Left renal pelvis (tissue), 4 donors: ENCODE measurements at places on chromosomes 16 and 17.

DNA sequence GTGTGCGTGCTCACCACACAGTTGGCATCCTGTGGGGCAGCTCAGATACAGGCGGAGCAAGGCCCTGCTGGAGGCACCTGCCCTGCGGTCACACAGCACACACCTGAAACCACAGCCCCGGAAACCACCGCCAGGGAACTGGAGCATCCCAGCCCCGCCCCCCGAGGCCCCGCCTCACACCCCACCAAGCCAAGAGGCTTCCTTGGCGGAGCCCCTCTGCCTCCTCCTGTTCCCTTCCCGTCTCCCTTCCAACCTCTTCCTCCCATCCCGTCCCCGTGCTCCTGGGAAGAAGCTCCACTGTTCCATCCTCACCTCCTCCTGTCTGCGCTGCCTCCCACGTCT lies 205.5 kb downstream of the NTN1 start:
- DNase-seq = no peak

DNA sequence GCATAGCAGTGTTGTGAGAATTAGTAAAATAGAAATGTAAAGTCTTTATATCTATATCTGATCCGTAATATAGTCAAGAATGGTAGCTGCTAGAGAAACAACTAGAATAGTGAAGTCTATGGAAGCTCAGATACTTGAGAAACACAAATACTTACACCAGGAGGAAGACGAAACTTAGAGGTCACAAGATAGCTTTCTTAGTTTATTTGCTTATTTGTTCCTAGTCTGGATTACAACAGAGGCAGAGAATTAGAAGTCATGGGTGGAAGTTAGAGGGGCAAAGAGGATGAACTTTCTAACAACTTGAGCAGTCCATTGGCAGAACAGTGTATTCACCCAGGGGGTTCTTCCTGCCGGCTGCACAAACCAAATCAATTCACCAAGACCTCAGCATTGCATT lies 13.9 kb downstream of the GNGT2 start:
- no peak for DNase-seq

DNA sequence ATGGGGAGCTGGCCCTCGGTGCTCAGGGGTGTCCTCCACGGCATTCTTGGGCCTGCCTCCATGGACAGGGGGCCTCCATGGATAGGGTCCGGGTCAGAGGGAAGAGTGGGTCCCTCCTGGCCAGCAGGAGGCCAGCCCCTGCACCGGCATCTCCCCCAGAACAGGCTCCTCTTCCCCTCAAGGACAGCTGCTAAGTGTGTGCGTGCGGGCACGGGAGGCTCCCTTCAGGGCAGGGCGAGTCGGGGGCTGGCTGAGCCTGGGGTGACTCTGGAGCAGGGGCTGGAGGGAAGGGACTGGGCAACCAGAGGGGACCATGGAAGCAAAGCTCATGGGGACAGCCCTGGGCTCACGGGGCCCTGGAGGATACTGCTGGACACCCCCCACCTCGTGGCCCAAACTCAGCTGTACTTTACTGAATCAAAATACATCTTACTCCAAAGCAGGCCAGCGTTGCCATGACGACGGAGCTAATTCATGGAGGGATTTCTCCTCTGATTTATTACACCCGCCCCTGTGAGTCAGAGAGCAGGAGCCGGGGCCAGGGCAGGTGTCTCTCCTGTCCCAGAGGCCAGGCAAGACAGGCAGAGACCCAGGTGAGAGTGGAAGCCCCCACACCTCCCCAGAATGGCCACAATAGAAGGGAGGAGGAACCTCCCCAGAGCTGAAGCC lies 2.1 kb downstream of the CASKIN1 start:
- no peak for DNase-seq

DNA sequence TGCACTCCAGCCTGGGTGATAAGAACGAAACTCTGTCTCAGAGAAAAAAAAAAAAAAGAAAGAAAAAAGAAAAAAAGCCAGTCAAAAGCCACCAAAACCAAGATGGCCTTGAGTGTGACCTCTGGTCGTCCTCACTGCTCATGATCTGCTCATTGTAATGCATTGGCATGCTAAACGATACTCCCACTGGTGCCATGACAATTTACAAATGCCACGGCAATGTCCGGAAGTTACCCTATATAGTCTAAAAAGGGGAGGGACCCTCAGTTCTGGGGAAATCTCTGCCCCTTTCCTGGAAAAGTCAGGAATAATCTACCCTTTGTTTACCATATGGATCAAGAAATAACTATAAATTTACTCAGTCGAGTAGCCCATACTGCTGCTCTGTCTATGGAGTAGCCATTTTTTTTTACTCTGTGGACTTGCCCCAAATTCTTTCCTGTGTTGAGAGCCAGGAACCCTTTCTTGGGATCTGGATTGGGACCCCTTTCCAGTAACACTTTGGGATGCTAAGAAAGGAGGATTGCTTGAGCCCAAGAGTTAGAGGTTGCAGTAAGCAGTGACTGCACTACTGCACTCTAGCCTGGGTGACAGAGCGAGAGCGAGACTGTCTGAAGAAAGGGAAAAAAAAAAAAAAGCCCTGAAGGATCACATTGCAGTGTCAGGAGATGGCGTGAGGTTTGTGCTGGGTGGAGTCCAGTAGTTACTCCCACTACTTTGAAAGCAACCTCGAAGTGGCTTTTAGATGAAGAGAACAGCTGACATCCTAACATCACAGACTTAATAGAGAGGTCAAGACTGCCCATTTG lies 3.7 kb upstream of the TMEM231 start:
- no peak for DNase-seq

GRCh38 chr17:46950342-46950996 lies 27.5 kb downstream of the GOSR2 start:
- DNase-seq = no peak

GRCh38 chr17:74605361-74605760 lies 13.3 kb upstream of the CD300LD start:
- no peak for DNase-seq

DNA sequence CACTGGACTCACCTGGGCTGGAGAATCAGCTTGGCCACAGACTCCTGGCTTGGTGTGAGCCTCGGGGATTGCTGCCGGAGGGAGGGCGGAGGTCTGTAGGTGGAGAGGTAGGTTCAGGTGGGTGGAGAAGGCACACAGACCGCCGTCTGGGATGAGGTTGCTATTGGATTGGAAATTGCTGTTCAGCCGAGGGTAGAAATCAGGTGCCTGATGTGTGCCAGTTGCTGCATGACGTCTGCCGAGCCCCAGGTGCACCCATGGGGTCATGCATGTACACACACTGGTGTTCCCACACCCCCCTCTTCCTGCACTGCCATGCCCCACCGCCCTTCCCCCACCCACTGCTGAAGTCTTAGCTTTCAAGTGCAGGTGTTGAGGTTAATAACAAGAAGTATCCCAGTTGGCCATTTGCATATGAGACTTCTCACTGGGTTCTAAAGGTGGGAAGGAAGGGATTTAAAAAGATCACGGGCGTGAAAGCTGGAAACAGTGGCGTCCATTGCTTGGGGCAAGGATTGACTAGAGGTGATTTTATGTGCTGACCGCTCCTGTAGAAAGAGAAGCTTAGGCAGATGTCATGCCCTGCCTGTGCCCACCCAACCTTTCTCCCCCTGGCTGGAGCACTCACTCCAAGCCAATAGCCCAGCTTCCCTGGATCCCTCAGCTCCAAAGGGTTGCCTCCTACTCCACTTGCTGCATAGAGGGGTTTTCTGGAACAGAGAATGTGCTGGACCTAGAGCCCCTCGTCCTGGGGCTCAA lies 193.6 kb downstream of the CCDC182 start:
- DNase-seq = peak; percentile 54

DNA sequence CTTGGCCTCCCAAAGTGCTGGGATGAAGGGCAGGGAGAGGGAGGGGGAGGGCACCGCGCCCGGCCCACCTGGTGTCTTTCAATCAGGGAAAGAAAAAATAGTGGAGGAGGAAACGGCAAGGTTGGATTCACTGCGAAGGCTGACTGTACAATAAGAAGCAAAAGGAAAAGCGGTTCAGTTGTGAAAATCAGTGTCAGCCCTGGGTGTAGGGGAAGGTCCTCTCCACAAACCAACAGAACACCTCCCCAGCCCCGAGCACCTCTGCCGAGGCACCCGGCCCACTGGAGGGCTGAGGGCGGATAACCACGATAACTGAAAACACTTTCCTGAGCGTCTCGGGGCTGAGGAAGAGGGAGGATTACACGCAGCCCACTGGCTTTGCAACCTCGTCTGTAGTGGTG lies 1.4 kb upstream of the SPG7 start:
- no peak for DNase-seq

DNA sequence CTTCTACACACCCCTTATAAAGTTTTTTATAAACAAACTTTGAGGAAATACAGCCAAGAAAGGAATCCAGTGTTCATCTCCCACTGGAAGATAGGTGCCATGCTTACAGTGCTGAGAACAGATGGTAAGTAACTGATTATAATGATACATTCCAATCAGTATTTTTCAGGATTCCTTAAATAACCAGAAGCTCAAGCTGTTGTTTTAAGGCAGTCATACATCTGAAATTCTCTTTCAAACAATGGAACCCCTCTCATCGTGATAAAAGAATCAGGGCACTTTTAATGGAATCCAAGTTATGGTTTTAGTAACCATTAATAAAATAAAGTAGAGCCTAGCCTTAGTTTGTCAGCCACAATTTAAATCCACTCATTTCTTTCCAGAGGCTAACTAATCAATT lies 56.1 kb upstream of the STAC2 start:
- DNase-seq = no peak

DNA sequence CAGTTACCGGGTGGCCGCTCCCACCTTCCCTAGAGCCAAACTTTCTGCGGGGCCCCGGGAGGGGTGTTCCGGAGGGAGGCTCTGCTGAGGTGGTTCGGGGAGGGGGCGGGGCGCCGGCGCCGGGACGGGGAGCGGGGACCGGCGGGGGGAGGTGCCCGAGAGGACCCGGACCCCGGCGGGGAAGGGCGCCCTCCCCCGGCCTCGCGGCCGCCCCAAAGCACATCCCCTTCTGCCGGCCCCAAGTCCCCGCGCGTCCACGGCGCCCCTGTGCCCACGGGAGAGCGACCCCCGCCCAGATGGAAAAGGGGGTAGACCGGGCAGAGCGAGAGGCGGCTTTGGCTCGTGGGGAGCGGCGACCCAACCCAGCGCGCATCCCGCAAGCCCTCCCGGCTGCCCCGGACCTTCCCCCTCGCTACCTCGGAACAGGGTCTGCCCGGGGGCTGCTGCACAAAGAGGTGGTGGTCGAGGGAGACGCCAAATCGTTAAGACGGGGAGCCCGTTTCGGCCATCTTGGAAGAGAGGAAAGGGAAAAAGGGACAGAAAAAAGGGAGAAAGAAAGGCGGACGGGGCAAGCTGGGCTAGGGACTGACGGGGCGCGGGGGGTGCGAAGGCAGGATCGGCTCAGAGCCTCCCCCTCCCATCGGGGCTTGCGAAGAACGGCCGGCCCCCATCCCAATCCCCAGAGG lies 530 bp downstream of the PCGF2 start:
- no peak for DNase-seq

- DNase-seq = no peak
Measured at GRCh38 chr17:2929881-2930533, 133.4 kb downstream of the OR1D5 start.

- no peak for DNase-seq
Measured at GRCh38 chr16:50266337-50267091, at the start of gene ADCY7. ADCY7 (plus strand) TSS chr16:50266551; CDS start chr16:50288180, 21,629 bp downstream.

DNA sequence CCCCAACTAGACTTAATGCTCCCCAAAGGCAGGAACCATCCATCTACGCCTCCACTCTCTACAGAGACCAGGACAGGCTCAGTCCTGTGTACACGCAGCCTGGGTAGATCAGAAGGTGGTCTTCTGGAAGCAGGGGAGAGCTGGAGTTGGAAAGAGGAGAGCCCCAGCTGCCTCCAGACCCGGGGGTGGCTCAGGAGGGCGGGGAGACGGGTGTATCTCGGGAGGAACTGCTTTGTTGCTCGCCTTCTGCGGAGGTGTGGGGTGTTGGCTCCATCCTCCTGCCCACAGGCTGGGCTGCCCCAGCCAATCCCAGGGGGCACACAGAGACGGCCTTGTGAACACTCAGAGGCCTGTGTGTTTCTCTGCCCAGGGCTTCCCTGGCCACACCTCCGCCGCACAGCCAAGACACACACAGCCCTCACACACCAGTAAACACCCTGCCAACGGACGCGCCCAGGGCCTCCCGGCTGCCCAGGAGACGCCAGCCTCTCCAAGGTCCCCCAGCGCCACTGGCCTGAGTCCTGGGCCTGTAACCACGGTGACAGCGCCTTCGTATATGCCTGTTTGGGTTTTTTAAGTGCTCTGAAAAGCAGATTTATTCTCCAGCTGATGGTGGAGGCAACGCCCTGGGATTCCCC lies 143.4 kb upstream of the CDC42EP4 start:
- DNase-seq = no peak

DNA sequence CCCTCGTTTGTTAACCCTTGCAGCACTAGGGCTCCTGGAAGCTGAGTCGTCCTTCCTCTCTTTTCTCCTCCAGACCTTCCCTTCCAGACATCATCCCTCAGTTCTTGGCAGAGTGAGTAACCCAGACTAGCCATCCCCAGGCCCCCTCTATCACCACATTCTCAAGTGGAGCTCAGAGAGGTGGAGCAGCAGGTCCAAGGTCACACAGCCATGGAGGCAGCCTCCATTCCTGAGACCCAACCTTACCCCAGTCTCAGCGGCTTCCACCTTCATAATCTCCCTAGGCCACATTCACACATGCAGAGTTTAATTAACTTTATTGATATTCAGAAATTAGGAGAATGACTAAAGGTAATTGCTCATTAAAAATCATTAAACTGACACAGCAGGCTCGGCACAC lies 3.0 kb downstream of the SEZ6 start:
- DNase-seq = no peak

- no peak for DNase-seq
Measured at GRCh38 chr17:71966055-71966454, 154.8 kb upstream of the SOX9 start.

DNA sequence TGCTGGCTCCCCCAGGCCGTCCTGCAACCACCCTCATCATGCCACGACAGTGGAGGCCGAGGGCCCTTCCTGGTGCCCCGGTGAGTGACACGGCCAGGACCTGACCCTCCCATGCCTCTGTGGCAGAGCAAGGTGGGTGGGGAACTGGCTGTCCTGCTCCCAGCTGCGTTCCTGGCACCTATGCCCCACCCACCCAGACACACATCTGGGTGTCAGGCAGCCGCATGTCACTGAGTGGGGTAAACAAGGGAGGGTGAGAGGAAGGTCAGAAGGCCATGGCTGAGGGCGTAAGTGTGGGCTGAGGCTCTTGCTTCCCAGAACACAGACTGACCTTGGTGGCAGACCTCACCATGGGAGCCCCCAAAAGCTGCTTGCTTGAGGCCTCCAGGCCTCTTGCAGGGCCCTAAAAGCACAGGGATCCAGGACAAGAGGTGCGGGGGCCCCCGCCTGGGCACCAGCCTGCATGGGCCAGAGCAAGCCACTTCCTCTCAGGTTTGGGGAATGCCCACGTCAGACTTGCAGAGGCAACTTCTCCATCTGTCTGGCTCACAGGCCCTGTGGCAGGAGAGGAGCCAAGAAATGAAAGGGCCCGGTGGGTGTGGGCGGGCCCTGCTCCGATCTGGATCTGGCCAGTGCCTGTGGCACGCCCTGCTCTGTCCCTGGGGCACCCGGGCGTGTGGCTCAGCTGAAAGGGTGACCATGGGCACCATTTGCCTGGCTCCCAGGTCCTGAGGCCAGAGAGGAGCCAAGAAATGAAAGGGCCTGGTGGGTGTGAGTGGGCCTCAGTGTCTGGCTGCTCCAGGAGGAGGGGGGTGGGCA lies 3.9 kb upstream of the CCDC57 start:
- DNase-seq = no peak
